ENCODE measurements at places on chromosomes 5 and 9.
A peak's percentile ranks its signal among the peaks of the same experiment; 100 is the strongest.

DNA sequence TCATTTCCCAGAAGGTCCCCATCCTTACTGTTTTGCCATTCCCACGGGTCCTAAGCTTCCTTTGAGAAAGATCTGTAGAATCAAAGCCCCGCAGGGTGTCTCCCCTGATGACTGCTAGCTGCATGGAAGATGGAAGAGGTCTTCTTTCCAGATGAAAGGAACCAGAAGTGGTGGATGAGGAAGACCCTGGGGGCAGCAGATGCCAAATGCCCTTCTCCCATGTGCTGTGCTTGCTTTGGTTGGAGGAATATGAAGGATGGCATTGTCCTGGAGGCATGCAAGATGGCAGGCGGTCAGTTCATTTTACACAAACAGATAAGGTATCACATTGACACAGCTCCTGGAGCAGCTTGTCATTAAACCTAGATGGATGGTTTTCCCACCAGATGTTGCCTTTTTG is 25.8 kb upstream of the CER1 start:
- DNase-seq: no peak

- peak; percentile 66 for DNase-seq
These were observed 13.9 kb downstream of the NINJ1 start for GRCh38 chr9:93119953-93120845.

DNA sequence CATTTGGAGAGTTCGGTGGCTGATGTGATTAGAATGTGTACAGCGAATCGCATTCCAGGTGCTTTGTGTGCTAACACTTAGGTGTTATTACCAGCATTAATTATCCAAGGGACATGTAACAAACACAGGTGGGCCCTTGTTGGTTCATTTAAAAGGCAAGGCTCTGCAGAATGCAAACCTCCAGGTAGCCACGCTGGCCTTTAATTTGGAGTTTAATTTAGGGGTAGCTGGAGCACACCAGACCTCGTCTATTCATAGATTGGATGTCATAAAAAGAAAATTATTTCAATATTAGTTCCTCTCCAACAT is 191.1 kb downstream of the MAT2B start:
- no peak for DNase-seq

GRCh38 chr9:75071530-75072122 is 16.3 kb downstream of the NMRK1 start:
- DNase-seq: no peak

DNA sequence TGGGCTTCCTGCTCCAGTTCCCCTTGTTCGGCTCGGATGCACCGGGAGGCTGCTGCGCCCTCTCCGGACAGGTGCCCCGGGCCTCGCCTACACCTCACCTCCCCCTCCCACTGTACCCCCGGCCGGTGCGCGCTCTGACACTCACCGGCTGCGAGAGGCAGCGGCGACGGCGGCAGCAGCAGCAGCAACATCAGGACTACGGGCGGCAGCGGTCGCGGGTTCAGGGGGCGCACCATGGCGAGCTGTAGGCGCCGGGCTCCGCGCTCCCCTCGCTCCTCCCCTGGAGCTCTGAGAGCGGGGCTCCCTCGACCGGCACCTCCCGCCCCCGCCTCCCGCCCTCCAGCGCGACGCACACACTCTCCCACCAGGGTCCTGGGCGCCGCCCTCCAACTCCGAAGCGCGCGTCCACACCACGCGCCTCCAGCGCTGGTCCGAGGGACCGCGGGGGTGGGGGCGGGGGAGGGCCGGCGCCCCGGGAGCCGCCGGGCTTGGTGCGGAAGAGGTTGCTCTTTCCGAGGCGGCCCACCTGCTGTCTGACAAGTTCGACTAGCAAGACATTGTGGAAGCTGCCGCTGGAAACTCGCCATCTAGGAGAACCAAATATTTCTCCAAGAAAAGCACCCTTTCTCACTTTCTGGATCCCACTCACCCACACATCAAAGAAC is at the start of gene GFRA3:
TSS of gene GFRA3 (minus strand) at position 433 of the 665 bp plus-strand sequence. CDS start at position 236, 197 bp downstream.
- no peak for DNase-seq

DNA sequence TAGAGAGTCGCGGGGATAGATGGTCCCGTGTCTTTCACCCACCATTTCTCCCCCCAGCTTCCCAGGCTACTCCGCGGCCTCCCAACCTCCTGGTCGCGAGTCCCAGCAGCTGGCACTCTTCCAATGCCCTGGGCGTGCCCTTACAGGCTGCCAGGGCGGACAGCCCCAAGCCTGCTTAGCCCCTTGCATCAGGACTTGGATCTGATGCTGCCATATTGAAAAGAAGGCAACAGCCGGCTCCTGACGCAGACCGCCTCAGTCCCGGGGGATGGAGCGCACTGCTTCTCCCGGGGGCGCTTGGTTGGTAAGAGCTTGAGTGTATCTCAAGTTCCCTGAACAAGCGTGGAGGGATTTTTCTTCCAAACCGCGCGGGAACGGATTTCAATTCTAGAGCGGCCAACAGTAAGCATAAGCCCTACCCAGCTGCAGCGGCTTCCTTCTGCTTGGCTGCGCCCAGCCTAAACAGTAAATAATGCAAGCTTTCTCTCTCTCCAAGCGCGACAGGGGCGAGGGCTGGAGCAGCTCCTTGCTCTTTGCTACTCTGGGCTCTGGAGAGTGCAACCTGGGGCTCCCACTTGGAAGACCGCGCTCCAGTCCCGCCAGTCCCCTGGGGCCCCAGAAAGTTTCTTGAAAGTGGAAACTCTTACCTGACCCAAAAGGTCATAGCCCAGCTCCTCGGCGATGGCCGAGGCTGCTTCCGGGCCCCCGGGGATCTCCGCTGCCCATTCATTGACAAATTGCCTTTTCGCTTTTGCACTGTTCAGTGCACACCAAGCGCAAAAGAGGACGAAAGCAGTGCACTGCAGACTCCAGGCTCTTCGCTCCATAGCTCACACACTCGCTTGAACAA is 607 bp downstream of the PCSK1 start:
- DNase-seq: no peak

DNA sequence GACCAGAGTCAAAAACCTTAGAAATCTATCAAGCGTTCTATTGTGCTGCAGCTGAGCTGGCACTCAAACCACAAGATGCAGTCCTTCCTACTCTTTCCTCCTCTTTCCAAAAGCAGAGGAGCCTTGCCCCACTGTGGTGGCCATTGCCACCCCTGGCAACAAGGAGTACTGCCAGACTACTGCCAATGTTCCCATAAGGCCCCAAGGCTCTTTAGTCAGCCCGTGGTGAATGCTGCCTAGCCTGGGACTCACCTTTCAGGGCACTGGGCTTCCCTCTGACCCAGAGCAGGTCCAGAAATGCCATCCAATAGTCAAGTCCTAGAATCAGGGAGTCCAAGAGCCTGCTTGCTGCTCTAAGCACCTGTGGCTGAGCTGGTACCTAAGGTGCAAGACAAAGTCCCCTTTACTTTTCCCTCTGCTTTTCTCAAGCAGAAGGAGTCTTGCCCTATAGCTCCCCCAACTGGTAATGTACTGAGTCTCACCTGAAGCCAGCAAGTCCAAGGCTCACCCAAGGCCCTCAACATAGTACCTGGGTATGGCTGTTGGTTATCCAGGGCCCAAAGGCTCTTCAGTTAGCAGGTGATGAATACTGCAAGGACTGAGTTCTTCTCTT is 219.4 kb downstream of the ATPSCKMT start:
- DNase-seq: no peak

DNA sequence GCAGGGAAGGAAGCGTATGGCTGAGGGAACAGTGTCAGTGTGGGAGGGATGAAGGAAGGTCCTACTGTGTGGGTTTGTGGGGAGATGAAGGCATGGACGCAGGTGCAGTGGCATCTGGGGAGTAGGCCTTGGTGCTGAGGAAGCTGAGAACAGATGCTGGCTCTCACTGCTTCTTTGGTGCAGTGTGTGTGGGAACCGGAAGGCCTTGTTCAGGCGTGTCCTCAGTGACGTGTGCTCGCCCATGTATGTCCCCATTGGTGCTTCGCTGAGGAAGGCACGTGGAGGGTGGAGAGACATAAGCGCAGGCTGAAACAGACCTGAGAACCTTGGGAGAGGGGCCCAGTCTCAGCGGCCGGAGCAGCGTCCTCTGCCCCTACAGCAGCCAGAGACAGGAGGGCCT is 18.7 kb downstream of the ADAMTS13 start:
- DNase-seq: peak; percentile 50

DNA sequence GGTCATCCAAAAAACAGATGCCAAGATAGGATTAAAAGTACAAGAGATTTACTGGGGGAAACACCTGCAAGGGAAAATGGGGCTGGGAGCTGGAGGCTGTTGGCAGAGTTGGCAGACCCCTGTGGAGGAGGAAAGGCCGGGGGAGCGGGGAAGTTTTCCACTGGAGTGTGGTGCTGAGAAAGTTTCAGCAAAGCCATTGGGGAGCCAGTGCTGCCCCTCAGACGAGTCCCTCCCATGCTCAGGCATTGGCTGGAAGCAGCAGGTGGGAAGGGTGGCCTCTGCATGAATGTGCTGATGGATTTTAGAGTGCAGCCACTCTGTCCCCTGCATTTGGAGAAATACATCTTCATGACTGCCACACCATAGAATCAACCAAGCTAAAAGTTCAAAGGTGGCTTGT is 52.8 kb downstream of the TTC1 start:
- DNase-seq: no peak

DNA sequence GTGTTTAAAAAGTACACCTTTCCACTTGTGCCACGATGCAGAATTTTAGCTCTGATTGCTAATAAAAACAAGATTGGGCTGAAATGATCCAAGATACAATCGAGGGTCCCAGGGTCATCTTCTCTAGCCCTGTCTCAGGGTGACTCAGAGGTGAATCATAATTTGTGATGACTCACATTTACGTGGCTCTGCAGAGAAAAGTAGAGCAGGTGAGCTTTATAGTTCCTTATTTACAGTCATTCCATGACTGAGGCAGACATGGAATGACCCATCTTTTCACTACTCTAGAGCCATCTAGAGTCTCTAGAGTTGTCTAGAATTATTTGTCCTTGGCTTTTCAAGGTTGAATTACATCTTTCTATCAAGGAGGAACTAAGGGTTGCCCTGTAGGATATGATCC is 155.2 kb downstream of the GAS1 start:
- DNase-seq: no peak

DNA sequence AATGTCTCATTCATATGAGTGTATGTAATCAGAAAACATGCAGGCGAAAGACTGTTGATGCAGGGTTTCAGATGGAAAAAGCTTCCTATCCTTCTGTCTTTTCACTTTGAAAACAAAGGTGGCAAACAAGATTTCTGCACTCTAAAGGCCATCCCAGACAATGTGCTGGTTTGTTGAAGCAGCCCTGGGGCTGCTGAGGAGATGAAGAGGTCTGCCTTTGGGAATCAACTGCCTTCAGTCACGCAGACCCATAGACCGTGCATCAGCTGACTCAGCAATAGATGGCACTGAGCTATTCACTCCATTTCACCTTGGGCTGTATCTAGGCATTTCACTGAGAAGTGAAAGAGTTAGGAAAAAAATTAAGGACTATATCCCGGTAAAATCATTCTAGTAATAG is 60.5 kb upstream of the C5orf46 start:
- DNase-seq: no peak

GRCh38 chr5:133371371-133372155 is 240.8 kb downstream of the FSTL4 start:
- no peak for DNase-seq

GRCh38 chr5:143205386-143205785 is 198.1 kb downstream of the NR3C1 start:
- DNase-seq: no peak

GRCh38 chr5:124524552-124525232 is 221.7 kb downstream of the ZNF608 start:
- DNase-seq: peak; percentile 15

GRCh38 chr9:114008667-114009410 is 69.3 kb downstream of the AMBP start:
- DNase-seq: no peak

DNA sequence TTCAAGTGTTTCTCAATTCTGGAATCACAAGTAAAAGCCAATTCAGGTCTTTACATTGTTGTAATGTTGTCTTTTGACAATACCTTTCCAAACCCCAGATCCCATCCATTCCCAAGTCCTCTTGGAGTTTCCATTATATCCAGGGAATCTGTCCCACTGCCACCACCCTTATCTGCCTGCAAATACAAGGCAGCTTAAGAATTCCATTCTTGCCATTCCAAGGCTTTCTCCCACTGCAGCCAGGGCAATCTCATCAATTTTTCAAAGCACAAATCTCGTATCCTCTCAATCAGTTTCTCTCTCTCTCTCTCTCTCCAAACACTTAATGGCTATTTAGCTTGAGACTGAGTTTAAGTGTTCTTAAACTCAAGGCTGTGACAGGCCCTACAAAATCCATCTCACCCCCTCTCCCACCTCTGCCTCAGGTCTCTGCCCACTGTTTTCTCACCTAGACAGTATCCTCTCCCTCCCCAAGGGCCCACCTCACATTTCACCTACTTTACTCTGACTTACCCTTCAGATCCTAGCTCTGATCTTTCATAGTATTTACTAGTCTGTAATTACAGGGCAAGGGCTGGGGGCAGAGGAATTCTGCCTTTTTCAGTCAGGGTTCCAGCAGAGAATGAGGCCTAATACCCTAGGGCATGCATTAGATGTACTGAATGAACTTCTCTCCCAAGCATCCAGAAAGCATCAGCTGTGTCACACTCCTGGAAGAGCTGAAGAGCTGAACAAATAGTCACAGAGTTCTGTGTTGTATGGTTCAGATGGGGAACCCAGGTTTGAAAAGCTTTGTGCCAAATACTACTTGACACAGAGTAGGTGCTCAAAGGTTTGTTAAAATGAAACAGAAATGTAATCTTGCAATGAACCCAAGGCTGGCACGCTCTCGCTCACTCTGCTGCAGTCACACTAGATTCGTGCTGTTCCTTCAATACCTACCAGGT is 46.0 kb downstream of the RAPGEF1 start:
- DNase-seq: no peak

DNA sequence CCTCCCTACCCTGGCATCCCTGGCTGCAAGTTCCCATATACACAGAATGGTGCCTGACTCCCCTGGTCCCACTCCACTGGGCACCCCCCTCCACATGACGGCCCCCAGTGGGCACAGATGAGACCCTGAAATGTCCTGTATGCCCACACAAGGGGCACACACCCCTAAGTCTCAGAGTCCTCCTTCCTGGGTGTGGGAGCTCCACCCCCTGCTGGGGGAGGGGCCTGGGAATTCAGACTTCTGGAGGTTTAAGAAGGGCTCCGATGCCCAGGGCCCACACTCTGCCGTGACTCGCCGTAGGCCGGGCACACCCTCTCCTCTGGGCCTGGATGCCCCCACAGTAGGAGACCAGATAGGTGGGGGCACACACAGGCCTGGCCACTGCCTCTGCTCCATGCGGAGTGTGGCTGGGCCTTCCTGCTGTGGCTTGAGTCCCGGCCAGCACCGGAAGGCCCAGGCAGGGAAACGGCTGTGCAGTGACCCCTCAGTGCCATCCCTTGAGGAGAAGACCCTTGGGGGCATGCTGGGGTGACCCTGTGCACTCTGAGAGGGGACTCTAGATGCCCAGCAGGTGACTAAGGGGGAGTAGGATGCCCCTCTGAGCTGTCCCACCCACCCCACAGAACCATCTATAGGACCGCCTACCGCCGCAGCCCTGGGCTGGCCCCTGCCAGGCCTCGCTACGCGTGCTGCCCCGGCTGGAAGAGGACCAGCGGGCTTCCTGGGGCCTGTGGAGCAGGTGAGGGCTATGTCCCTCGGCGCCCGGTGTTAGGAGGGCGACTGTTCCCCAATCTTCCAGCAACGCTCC is 6.5 kb downstream of the EGFL7 start:
- DNase-seq: no peak
